NCI-H1092 (cell line): ENCODE measurements at places on chromosomes 11 and 22.

DNA sequence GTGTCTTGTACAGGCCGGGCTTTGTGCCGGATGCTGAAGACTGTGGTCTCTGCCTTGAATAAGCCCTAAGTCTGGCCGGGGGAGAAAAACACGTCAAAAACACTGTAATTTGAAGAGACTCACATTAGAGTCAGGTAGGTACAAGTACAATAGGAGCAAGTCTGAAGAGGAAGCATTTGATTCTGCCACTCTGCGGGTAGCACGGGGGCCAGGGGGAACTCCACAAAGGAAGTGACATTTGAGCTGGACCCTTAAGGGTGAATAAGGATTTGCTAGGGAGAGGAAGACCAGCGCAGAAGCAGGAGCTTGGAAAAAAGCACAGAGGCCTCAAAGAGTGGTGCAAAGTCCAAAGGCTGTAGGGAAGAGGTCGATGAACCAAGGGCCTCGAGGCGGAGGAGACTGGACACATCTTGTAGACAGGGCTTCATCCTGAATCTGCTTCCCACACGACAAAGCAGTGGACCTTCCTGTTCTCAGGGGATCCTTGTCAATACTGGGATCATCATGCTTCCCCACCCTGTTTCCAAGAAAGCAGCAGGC is 38.7 kb downstream of the BUD13 start:
- no peak for DNase-seq

DNA sequence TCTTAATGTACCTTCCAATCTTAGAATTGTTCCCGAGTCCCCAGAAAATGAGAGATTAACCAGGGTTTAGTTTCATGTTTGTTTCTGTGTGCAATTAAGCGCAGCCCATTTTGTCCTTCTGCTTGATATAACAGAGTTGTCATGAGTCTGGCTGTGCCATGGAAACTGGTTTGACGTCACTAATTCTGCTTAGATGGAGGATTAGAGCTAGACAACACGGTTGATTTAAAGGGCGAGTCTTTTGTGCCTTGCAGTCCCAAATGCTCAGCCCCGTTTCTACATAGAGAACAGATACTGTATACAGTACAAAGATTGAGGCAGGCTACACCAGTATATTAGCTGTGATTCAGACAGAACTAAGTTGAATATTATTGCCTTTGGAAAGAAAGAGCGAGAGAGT is 45.5 kb upstream of the ALKBH3 start:
- DNase-seq: no peak

GRCh38 chr11:126925321-126926093 is 75.1 kb downstream of the KIRREL3 start:
- DNase-seq: no peak

DNA sequence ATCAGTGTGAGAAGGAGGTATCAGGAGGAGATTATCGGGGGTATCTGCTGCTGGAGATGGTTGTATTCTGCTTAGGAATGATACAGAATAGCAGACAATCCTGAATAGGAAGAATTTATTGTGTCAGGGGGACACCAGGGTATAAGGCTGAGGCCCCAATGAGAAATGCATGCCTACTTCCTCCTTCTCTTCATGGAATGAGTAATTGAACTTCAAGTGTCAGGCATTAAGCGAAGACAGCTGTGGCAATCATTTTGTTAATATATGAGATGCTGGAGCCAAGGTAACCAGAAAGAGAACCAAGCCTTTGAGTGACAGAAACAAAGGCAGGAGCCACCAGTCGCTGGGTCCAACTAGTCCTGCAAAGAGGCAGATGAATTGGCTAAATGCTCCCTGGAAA is 49.1 kb downstream of the KIRREL3 start:
- no peak for DNase-seq

DNA sequence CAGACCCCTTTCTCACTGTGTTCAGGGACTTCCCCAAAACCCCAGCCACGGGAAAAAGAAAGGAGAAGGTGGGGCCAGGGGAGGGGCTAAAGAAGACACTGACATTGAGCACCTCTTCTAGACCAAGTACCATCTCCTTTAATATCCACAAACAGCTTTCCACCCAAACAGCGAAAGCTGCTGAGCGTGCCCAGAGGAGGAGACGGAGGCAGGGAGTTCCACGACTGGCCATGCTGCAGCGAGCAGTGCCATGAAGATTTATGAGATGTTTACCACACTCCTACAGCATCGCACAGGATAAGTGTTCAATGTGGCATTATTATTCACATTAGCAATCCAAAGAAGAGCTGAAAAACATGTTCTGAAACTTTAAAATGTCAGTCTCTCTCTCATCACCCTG is 127.4 kb downstream of the LARGE1 start:
- DNase-seq: no peak

GRCh38 chr22:42950281-42950680 is 64.7 kb downstream of the PACSIN2 start:
- no peak for DNase-seq

DNA sequence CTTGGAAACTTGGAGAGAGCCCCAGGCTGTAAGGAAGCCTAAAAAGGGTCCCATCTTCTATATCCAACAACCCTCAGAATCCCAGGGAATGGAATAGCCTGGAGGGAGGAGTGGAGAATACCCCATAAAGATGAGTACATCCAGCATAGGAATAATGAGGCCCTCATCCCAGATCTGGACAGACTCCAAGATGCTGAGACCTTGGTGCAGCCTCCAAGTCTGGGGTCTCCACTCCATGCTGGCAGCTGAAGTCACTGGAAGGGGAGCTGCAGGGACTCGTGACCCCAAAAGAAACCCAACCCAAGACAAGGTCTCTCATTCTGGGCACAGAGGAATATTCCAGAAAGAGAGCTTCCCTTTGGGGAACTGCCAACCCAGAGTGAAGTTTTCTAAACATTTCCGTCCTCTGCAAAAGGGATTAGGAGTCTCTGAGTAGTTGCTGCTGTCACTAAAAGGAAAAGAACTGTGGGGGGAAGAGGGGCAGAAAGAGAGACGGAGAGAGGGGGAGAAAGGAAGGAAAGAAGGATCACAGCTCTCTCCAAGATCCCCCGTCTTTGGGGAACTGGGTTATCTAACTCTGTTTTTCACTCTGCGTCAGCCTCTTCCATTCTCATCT is 589 bp downstream of the SCGB1A1 start:
- DNase-seq: no peak

- DNase-seq: no peak
These were observed 499 bp downstream of the DLAT start for GRCh38 chr11:112025707-112026106.

- DNase-seq: no peak
These were observed 26.1 kb downstream of the PTPRJ start for GRCh38 chr11:48006301-48006992.

GRCh38 chr22:26798462-26799065 is 141.2 kb downstream of the MIAT start:
- no peak for DNase-seq

- DNase-seq: no peak
These were observed 51.8 kb downstream of the FDX1 start for GRCh38 chr11:110481523-110481922.

GRCh38 chr11:17867341-17867740 is 132.8 kb downstream of the KCNC1 start:
- no peak for DNase-seq

- DNase-seq: no peak
These were observed 83.4 kb upstream of the SHISAL1 start for GRCh38 chr22:44396021-44396726.

DNA sequence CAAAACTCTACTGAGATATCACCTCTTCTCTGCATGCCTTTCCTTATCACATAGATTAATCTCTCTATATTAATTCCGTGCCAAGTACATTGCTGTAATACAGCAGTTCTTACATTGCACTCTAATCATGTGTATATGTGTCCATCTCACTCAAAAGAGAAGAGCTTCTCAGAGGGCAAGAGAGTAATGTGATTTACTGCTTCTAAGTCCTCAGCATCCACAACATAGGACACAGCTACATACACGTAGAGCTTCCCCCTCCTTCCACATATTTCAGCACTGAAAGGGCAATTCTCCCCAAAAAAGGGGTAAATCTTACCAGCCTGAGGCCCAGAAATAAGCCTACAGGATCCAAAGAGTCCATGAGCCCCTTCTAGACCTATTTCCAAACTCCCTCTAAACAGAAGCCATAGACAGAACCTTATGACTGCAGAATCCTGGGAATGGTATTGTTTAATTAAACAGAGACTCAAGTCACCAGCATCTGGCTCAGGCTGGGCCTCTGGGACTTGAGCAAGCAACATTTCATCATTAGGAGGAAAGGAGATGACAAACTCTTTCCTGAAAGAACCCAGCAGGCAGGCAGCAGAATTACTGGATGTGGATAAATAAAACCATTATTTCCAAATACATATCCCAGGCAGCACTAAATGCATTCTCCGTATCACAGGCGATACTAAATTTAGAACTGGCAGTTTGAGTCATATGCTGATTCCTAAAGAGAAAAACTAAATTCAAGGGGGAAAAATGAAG is 87.2 kb downstream of the KCNC1 start:
- DNase-seq: no peak

DNA sequence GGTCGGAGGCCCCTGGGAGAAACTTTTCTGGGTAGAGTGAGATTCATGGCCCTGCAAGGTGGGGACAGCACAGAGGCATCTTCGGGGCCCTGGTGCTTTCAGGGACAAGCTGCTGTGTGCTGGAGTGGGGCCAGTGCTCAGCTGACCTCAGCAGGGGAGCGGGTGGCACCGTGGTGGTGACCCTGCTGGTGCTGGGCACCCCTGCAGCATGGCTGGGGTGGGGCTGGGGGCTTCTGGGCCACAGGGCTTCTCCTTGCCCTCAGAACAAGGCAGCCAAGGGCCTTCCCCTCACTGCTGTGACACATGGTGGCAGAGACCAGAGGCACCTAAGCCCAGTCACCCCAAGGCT is 24.9 kb upstream of the GNB1L start:
- no peak for DNase-seq

DNA sequence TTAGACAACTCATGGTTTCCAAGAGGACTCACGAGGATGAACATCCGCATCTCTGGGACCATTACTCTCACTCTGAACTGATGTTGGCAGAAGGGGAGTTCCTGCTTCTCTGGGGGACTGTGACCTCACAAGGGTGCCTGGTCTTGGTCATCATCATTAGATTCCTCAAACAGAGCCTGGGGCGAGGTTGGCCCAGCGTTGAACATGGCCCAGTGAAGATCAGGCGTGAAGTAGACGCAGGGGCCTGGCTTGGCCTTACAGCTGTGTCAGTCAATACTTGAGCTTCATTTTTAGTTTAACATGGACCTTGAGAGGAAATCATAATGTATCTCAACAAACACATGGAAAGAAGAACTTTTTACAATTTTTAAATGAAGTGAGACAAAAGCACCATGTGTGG is 617.1 kb downstream of the BRD1 start:
- no peak for DNase-seq

DNA sequence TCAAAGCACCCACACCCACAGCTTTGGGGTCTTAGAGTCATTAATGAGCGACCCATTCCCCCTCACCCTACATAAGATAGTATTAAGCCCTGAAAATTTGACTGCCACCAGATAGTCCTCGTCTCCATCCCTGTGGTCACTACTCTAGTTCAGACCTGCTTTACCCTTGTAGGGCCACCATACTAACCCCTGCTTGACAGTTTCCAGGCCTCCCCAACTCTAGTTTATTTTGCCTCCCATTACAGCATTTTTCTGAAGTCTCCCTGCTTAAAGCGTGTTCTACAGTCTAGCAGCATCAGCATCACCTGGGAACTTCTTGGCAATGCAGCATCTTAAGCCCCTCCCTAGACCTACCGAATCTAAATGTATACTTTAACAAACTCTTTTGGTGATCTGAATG is 192.4 kb downstream of the MAML2 start:
- DNase-seq: no peak

GRCh38 chr22:17155941-17156340 is 3.1 kb downstream of the HDHD5 start:
- no peak for DNase-seq

DNA sequence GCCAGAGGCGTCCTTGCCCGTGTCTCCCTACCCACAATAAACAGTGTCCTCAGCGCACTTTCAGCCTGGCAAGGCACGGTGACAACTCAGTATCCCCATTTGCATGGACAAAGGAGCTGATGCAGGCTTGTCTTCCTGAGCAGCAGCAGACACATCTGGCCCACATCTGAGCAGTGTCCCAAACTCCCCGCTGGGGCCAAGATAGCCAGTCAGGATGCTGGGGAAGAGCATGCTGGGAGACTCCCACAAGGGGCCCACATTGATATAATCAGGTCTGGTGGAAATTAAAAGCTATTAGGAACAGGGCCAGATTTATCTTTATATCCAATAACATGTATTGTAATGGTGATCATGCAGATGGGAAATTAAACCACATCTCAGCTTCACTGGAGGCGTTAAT is 24.7 kb downstream of the DSCAML1 start:
- DNase-seq: no peak

- no peak for DNase-seq
These were observed 63.7 kb upstream of the PARVG start for GRCh38 chr22:44116755-44117684.

GRCh38 chr11:133065847-133066485 is 466.3 kb downstream of the OPCML start:
- DNase-seq: no peak

DNA sequence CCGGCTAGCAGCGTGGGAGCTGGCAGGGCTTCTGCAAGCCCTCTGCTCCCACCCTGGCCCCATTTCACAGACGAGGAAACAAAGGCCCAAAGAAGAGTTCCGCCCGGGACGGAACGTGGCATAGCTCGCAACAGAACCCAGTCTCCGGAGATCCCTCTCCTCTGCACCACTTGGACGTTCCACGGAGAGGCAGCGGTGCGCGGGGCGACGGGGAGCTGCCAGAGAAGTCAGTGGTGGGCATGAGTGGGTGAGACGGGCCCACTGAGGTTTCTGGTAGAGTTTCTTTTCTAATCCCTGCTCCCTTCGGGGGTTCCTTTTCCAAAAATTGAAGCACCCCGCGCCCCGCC is 554 bp upstream of the NECTIN1 start:
- no peak for DNase-seq

DNA sequence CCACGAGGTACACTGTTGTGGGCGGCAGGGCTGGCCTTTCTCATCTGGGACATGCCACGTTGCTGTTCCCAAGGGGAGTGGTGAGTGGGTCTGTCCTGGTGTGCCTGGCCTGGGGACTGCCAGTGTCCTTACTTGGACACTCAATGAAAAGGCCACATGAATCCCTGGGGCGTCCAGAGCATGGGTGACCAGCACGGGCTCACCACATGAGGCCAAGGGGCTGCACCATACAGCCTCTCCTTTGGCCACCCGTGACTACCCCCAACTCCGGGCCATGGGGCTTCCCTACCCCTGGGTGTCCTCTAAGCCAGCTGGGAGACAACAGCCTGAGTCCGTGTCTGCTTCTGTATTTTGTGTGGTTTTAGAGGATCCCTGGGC is 20.2 kb upstream of the TXNRD2 start:
- DNase-seq: no peak
